ENCODE measurements at places on chromosomes 6 and 20.

DNA sequence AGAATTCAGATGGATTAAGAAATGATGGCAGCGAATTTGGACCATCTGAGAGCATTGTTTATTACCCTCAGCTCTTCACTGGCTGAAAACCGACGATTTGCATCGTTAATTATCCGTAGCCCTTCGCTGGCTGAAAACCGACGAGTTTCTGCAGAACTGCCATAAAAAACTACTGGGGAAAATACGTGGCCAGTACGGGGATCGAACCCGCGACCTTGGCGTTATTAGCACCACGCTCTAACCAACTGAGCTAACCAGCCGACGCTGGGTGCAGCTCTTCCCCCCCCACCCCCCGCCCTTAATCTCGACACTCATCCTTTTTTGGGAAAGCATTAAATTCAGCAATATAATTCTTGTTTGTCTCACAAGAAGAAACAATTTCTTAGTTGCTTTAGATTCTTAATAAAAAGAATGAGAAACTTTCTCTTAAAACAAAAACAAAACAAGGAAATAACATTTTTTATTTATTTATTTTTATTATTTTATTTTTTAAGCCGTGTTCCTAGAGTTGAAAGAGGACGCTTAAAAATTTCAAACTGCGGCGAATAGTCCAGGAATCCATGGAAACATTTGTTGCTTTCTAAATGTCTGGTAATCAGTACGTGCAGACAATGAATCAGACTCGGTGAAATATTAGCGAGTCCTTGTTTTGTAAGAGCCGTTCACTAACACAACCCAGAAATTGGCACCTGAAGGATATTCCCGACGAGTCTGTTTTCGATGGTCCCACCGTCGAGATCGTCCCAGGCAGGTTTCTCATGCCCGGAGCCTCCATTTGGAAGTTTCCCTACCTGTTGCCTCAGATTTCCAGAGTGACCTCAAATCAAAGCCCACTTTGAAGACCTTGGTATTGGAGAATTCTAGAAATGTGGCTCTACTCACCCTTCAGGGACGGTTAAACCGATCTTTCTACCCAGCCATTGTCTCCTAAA lies 27.8 kb downstream of the PRSS16 start:
- DNase-seq = no peak

- no peak for DNase-seq
Measured at GRCh38 chr6:42025066-42025844, 25.1 kb upstream of the TAF8 start.

- peak; percentile 98 for DNase-seq
Measured at GRCh38 chr20:62302341-62303061, at the start of gene ADRM1. Gene ADRM1 (plus strand): TSS chr20:62302997. CDS start chr20:62303569, 572 bp downstream.

DNA sequence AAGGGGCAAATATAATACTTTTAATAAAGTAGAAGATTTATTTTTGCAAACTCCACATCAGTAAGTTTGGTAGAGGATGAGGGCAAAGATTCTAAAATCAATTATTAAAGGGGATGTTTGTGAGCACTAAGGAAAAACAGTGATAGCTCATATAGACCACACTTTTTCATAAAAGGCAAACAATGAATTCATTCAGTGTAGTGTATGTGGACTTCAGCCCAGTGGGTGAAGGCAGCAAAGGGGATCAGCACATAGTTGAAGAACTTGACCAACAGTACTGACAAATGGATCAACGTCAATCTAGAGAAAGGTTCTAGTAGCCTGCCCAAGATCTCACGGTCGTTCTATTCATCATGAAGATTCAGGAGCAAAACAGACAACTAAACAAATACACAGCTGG lies 45.3 kb downstream of the MAK start:
- no peak for DNase-seq

DNA sequence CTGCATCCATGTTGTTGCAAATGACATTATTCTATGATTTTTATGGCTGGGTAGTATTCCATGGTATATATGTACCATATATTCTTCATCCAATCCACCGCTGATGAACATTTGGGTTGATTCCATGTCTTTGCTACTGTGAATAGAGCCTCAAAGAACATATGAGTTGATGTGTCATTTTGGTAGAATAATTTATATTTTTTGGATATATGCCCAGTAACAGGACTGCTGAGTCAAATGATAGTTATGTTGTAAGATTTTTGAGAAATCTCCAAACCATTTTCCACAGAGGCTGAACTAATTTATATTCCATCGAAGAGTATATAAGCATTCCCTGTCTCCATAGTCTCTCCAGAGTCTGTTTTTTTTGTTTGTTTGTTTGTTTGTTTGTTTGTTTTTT lies 1373.5 kb downstream of the GRIK2 start:
- DNase-seq = no peak

GRCh38 chr6:20402342-20403069 lies 827 bp downstream of the E2F3 start:
- peak; percentile 72 for DNase-seq

GRCh38 chr20:10501402-10501801 lies 66.3 kb downstream of the SLX4IP start:
- no peak for DNase-seq

DNA sequence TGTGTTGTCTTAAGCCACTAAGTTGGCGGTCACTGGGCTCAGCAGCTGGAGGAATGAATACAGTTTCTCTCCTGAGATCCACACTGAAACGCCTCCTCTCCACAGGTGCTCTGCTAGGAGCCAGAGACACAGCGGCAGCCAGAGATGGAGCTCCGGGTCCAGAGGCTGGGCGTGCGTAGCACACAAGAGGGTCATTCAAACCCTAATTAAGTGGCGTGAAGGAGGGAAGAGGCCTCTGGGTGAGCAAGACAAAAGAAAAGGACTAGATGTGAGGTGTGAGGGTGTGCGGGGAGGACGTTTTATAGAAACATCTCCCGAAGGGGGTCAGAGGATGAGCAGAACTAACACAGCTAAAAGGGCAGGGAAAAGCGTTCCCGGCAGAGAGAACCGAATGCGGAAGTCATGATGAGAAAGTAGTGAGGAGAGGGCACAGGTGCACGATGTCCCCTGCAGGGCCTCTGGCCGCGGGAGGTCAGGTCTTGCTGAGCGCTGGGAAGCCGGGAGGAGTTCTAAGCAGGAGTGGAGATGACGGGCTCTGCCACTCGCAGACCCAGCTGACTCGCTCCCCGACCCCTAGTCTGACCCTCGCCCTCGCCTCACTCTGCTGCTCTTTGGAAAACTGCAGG lies 54.4 kb downstream of the BMP7 start:
- no peak for DNase-seq

DNA sequence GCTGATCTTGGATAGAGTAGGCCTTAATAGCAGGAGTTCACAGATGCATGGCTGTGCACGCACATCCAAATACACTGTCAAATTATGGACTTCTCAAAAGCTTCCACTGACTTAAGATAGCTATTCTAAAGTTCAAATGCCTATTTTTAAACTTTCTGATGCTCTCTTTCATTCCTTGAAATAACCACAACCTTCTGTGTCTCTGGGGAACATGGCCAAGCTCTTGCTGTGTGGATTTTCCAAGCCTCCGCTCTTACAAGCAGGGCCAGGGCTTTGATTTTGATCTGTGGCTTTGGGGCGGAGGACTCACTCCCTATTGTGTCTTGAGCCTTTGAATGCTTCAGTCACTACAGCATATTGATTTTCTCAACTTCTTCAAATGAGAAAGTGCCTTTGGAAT lies 35.7 kb upstream of the SNRPB2 start:
- no peak for DNase-seq

DNA sequence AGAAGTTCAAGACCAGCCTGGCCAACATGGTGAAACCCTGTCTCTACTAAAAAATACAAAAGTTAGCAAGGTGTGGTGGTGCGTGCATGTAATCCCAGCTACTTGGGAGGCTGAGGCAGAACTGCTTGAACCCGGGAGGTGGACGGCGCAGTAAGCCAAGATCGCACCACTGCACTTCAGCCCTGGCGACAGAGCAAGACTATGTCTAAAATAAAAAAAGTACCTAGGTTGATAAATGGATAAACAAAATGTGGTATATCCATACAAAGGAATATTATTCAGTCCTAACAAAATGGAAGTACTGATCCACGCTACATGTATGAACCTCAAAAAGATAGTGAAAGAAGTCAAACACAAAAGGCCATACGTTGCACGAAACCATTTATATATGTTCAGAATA lies 1.2 kb upstream of the RPF2 start:
- no peak for DNase-seq

DNA sequence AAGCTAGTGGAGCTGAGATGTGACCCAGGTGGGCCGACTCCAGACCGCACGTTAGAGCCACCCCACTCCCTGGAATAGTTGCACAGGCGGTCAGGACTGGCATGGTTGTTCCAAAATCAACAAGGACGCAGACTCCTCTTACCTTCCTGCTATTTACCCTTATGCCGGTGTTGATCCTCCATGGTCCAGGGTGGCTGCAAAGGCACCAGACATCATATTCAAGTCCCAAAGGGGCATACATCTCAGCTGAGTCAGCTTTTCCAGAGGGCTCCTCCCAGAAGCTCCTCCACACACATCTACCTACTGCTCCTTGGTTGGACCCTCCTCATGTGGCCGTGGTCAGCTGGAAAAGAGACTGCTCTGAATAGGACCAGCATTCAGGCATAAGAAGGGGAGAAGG lies 112.2 kb downstream of the SYCP2 start:
- DNase-seq = no peak

- no peak for DNase-seq
Measured at GRCh38 chr6:111987295-111987694, 66.6 kb upstream of the CCN6 start.

GRCh38 chr20:6848041-6848440 lies 80.6 kb downstream of the BMP2 start:
- no peak for DNase-seq

DNA sequence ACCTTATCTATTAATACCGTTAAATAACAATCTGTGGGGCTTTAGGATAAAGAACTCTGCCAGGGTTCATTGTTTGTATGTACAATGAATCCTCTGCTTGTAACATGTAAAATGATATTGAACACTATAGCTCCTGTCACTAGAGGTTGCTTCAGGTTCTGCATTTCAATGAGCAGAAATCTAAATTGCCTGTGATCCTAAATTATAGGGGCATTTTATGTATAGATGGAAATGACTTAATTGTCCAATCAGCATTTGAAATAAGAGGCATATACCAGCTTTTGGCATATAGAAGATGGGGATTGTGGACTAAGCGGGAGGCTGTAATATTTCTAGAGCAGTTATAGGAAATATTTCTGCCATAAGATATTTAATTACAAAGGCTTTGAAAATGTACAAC lies 2.0 kb downstream of the NCOA3 start:
- DNase-seq = no peak

GRCh38 chr6:159112714-159113113 lies 56.5 kb upstream of the FNDC1 start:
- peak; percentile 50 for DNase-seq

GRCh38 chr20:53884859-53885541 lies 185.4 kb downstream of the BCAS1 start:
- no peak for DNase-seq

DNA sequence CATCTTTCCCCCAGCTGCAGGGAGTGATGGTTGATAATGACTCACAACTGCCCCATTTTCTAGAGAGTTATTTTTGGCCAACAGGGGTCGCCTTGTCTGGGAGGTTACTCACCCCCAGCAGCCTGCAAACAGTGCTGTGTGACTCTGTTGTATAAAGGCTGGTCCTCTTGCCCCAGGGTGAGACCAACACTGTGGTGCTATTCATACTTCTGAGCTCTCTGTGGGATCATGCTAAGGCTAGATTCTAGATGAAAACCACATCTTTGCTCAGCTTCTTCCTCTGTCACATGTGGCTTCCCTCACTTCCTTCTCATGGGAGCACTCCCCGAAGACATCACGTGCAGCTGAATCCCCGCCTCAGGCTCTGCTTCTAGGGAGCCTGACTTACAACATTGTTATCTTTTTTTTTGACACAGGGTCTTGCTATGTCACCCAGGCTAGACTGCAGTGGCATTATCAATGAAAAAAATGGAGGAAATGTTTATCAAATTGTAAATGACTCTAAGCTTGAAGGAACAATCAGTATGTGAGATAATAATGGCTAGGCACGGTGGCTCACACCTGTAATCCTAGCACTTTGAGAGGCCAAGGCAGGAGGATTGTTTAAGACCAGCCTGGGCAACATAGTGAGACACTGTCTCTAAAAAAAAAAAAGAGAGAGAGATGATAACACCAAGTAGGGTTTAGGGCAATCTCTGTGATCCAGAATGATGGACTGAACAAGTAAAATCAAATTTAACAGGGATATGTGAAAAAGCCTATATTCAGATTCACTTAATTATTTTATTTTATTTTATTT lies 55.7 kb upstream of the SLC23A2 start:
- peak; percentile 77 for DNase-seq

GRCh38 chr20:63814891-63815614 lies 16.0 kb downstream of the ZBTB46 start:
- DNase-seq = no peak

- DNase-seq = no peak
Measured at GRCh38 chr6:9401960-9402359, 966.6 kb upstream of the SLC35B3 start.
